ENCODE measurements at places on chromosomes 7 and 10.

DNA sequence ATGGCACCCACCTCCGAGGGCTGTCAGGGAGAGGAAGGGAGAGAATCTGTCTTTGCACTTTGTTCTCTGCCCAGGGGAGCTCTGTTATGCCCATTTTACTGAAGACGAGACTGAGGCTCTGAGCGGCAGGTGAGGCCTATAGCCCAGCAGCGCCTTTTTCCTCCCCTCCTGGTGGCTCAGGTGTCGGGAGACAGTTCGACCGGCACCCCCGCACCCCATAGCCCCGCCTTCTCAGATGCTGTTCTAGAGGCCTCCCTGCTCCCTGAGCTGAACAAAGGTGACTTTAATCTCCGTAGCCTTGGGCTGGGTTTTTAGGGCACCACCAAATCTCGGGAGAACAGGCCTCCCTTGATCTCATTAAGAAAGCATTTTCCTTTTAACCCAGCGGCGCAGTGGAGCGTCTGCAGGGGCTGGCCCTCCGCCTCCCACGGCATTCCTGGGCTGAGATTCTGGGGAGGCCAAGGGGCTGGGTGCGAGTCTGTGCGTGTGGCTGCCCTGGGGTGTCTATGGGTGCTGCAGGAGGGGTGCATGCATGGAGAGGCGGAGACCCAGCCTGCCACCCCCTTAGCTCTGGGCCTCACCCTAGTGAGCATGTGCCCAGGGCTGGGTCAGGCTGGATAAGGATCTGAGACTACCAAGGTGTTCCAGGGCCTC is 3.3 kb downstream of the LFNG start:
- peak; percentile 61 for DNase-seq

DNA sequence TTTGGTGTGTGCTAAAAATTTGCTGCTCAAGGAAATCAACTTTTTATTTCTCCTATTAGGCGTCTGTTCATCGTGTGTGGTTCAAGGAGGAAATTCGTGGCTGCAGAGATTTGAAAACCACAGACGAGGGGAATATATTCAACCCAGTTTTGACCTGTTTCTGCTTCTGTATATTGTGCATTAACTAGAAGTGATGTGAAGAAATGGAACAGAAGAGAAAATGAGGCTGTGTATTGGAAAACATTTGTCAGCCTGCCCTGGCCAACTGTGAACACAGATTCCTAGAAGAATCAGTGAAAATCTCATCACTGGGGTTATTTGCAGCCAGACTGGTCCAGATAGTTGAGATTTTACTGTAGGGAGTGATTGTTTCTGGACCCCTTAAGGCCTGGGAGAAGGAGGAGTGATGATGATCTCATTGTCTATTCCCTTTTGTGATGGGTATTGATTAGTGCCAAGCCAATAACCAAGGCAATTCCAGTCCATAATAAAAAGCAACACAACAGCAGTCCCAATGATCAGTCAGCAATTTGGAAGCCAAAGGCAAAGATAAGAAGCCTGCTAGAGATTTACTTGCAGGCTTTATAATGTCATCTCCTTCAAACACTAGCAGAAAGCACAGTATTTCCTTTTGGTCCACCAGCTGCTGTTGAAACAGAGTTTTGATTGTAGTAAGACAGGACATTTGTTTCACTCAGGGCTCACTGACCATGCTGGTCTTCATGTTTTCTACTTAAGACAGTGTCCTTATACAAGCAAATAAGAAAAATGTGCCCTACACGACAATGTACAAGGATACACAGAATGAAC is 339.4 kb downstream of the PRPF18 start:
- DNase-seq: no peak

- DNase-seq: peak; percentile 51
Measured at GRCh38 chr10:61973906-61974305, 72.4 kb downstream of the ARID5B start.

DNA sequence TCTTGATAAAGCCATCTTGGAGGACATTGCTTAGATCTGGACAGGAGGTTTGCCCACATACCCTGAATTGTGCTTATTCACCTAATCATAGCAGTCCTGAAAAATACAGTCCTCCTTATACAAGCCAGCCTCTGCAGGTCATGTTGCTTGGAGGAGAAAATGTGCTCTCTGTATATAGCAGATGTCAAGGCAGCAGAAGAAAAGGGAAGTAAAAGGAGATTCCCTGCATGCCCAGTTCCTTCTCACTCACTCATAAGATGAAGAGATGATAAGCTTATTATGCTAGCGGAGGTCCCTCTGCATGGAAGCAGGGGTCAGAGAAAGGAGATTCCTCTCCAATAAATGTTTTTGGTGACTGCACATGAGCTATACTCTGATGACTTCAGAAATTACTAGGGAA is 458.8 kb upstream of the ZMIZ1 start:
- no peak for DNase-seq

- peak; percentile 68 for DNase-seq
Measured at GRCh38 chr10:93495654-93496321, 624 bp upstream of the CEP55 start.

DNA sequence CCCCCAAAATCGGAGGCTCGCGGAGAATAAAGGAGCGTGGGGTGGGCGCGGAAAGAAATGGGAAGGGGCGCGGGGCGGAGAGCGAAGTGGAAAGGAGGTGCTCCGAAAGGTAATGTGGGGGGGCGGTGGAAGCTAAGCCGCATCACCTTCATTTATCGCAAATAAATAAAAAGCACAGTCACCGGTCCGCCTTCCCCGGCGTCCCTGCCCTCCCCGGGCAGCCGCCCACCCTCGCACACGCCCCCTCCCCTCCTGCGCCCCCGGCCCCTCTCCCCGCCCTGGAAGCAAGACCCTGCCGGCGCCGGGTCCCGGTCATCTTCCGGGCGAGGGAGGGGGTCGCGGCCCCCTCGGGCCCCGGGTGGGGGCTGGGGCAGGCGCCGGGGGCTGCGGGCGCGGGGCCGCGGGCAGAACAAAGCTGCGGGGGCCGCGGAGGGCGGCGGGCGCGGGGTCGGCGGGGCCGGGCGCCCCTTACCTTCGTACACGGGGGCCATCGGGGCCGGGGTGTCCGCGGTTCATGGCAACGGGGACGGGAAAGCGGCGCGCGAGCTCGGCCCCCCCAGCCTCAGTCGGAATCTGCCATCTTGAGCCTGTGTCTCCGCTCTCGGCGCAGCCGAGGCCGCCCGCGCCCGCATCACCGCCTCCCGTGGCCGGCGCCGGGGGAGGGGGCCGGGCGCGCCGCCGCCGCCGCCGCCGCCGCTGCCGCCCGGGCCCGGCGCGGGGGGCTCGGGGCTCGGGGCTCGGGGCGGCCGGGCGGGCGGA is 486 bp downstream of the HIPK2 start:
- no peak for DNase-seq

GRCh38 chr10:110420401-110421193 is 77.1 kb upstream of the DUSP5 start:
- DNase-seq: no peak

- no peak for DNase-seq
Measured at GRCh38 chr7:19242246-19242645, 97.0 kb upstream of the FERD3L start.

GRCh38 chr10:120161111-120161510 is 268.6 kb downstream of the SEC23IP start:
- DNase-seq: no peak

- peak; percentile 62 for DNase-seq
Measured at GRCh38 chr7:41007351-41007751, 695.5 kb downstream of the INHBA start.

- no peak for DNase-seq
Measured at GRCh38 chr10:681670-682318, 7.7 kb downstream of the DIP2C start.

- DNase-seq: peak; percentile 82
Measured at GRCh38 chr7:17380736-17381662, 82.5 kb downstream of the AHR start.

- DNase-seq: peak; percentile 53
Measured at GRCh38 chr10:58868736-58869435, 307.6 kb upstream of the PHYHIPL start.

DNA sequence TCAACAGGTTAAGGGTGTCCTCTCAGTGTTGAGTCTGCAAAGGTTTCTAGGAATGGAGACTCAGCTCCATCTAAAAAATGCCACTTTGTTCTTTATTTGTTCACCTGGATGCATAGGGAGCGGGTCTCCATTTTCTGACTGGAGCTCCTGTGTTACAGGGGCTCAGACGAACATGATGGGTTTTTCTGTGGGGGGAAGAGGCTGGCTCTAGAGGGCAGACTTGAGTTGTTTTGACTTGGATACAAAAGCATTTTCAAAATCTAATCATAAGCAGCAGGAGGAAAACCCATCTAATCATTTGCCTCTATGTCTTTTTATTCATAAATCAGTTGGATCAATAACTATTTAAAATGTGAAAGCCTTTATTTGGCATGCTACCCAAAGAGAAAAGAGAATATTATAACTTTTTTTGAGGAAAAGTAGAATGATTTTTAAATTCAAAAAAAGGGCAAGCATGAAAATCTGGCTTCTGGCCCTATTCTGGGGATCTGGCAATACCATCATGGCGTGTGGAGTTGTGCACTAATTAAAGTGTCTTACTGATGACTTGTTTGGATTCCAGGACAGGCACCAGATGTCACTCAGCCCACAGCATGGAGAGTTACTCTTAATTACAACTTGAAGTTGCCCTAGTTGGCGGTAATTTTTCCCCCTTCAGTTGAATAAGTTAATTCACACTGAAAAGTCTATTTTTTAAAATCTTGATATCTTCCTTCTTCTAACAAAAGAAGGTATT is 594.9 kb downstream of the REEP3 start:
- peak; percentile 22 for DNase-seq

- DNase-seq: no peak
Measured at GRCh38 chr7:10128748-10129147, 844.9 kb upstream of the PHF14 start.

DNA sequence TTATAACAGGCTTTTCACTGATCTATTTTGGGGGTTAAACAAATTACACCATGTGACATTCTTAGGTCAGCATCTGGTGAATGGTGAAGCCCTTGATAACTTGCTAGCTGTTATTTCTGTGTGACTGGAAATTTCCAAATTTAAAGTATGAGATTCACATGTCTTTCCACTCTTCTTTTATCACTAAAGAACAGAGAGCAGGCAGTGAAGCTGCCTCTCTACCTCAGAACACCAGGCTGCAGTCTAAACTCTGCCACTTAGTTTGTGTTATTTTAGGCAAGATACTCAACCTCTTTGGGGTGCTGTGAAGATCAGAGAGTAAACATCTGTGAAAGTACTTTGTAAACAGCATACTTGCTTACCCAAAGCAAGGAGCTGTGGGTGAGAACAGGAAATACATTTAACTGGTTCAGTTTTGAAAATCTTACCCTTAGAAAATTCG is 15.5 kb upstream of the SP4 start:
- DNase-seq: no peak

Measured in fibroblast of skin of right biceps (primary cell).